ENCODE measurements at places on chromosomes 3 and 15. TPM values are rescaled to one million over a fixed set of nuclear protein-coding genes. Genes with fewer than 3 reads are reported as not detected.

The FETUB gene
- not detected for polyA plus RNA-seq

DNA sequence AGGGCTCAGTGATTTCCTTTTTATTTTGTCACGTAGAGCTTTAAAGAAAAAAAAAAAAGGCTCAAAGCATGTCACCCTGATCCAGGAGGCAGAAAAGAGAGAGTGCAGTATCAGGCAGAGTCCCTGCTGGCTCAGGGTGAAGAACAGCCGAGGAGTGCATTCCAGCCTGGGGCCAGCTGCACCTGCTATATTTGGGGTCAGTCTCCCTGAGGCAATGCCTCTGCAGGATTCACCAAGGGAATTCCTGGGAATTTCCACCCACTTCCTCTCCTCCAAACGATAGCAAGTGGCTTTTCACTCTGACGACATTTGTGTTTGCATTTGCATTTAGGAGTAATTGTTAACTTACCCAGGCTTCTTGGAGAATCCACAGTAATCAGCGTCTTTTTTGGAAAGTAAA is 202.9 kb upstream of the CTNNB1 start:
- H3K4me3 ChIP-seq, result no peak overlapping the region
- no peak overlapping the region for H3K27ac ChIP-seq
- no peaks in the 10 kb centered on the region for H3K27me3 ChIP-seq
- DNase-seq, result no peak

- peaks cover 73% of the 10 kb centered on the region for H3K4me1 ChIP-seq
- H3K27me3 ChIP-seq, result no peaks in the 10 kb centered on the region
- peak overlapping the region; percentile 91 for H3K27ac ChIP-seq
- H3K36me3 ChIP-seq, result no peaks in the 10 kb centered on the region
Observed at GRCh38 chr3:192887047-192887446, 30.6 kb downstream of the MB21D2 start.

GRCh38 chr15:95988574-95988887 is 342.0 kb upstream of the NR2F2 start:
- H3K27ac ChIP-seq, result no peak overlapping the region
- H3K27me3 ChIP-seq, result no peaks in the 10 kb centered on the region
- H3K36me3 ChIP-seq, result no peaks in the 10 kb centered on the region
- no peak overlapping the region for H3K4me3 ChIP-seq
- peak; percentile 65 for DNase-seq

Data from endothelial cell of umbilical vein (primary cell).